ENCODE measurements at places on chromosomes 12 and 14.
A peak's percentile ranks its signal among the peaks of the same experiment; 100 is the strongest.

DNA sequence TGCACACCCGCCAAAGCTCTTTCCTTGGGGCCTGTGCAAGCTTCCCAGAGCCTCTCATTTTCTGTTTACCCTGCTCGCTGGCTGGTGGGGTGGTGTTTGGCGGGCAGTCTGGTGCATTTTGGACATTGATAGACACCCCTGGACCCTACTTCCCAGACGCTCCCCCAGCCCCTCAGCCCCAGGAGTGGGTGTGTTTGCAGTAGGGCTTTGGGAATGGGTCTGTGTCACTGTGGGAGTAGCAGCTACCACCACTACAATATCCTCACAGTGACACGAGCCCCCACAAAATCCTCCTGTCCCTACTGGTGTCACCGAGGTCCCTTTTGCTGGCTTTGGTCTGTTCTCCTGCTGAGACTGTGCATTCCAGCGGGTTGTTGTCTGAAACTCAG, 371.3 kb downstream of the TMEM121 start:
- H3K27ac ChIP-seq: no peak overlapping the region
- H3K4me1 ChIP-seq: no peaks in the 10 kb centered on the region
- no peak overlapping the region for H3K4me3 ChIP-seq
- H3K36me3 ChIP-seq: no peaks in the 10 kb centered on the region
- no peak for DNase-seq

DNA sequence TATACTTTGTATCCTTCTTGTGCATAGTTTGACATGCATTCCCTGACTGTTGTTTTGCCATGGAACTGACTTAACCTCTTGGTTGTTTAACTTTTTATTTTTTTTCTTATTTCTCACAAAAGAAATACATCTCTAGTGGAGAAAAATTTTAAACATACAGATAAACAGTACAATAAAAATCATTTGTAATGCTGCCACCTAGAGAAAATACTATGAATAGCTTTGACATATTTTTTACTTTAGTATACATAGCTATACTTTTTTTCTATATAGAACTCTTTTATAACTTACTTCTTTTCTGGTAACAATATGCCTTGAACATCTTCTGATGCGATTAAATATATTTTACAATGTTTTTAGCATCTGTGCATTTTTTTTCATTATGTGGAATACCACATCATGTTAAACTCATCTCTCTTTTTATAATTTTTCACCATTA, 184.5 kb downstream of the AKAP6 start:
- H3K36me3 ChIP-seq: peaks cover 8% of the 10 kb centered on the region
- peak overlapping the region; percentile 49 for H3K27ac ChIP-seq
- no peak overlapping the region for H3K4me3 ChIP-seq
- H3K4me1 ChIP-seq: peaks cover 61% of the 10 kb centered on the region
- H3K27me3 ChIP-seq: no peaks in the 10 kb centered on the region

DNA sequence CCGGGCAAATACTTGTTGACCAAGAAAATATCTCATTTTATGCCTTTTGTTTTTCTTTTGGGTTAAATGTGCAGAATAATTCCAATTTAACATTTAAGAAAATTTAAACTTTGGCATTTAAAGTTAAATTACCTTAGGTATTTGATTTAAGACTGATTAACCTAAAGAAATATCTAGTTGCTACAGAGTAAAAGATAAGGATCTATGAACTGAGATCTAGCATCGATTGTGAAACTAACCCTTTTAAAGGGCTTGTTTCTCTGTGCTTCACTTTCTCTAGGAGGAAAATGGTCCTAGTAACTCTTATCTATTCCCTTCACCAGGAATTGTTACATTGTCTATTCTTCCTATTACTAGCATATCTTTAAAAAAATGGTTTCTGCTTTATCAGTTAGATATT, 2.6 kb upstream of the TTC8 start:
- H3K27me3 ChIP-seq: no peaks in the 10 kb centered on the region
- no peak overlapping the region for H3K27ac ChIP-seq
- peaks cover 8% of the 10 kb centered on the region for H3K36me3 ChIP-seq
- DNase-seq: no peak

- peaks cover 50% of the 10 kb centered on the region for H3K36me3 ChIP-seq
- H3K27ac ChIP-seq: no peak overlapping the region
- H3K4me1 ChIP-seq: peaks cover 24% of the 10 kb centered on the region
- no peak overlapping the region for H3K4me3 ChIP-seq
These were observed 121.5 kb downstream of the GCH1 start for GRCh38 chr14:54781080-54781479.

GRCh38 chr14:102116361-102117180, 23.1 kb upstream of the WDR20 start:
- H3K27me3 ChIP-seq: no peaks in the 10 kb centered on the region
- H3K4me1 ChIP-seq: no peaks in the 10 kb centered on the region
- H3K4me3 ChIP-seq: no peak overlapping the region
- H3K27ac ChIP-seq: no peak overlapping the region
- DNase-seq: no peak

Measured in HFFc6 (cell line).